ENCODE measurements at places on chromosomes 1 and 21.

GRCh38 chr1:153217744-153218416 is 496 bp downstream of the PRR9 start:
- DNase-seq: no peak

- DNase-seq: no peak
Observed at GRCh38 chr1:4736254-4736653, 81.8 kb downstream of the AJAP1 start.

- DNase-seq: no peak
Observed at GRCh38 chr1:150182247-150182646, 32.5 kb downstream of the PLEKHO1 start.

DNA sequence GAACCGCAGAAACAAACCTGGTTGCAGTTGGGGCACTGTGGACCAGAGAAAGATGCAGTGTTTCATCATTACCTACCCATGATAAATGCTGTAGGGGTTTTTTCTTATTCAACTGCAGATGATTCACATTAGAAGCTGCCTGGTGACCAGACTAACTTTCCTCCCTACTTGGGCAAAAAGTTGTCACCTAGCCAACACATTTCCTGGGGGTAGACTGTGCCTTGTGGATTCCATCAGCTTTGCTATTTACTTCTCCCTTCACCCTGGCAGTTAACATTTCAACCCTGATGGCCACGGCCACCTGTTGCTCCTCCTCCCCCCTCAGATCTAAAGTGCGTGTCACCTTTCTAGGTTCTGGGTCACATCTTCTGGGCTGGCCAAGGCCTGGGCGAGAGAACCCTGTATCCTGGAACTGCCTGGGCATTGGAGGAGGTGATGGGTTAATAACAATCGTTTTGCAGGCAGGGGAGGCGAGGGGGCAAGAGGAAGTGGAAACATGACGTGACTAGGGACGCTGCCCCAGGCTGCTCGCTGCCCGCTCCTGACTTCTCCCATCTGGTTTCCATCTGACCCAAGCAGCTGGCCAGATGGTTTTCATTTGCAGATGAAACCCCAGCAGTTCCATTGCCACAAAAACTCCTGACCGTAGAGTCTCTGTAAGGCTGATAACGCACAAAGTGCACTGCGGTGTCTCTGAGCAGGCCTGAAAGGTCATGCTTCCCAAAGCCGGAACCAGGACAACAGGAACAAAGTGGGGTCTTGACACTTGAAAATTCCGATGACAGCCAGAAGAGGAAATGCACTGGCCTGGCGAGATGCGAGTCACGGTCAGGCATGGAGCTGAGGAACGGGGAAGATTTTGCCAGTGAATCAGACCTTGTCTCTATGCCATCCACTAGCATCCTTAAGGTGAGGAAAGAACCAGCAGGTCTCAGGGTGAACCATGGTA is 36.6 kb downstream of the CAPZB start:
- DNase-seq: no peak

DNA sequence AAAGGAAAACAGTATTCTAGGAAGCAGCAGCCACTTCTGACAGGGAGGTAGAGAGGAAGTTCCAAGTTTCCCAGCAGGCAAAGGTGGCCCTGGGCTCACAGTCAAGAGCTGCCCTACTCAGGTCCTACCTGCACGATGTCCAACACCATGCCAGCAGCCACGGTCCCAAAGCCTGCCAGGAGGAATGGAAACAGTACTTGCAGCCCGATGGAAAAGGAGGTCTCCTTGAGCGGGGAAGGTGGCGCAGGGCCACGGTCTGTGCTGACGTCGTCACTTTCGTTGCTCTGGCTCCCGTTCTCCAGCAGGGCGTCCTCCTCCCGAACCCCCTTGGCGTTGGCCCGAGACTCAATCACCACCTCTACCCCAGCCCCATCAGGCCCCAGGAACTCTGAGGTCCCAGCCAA is 3.1 kb downstream of the SLC41A1 start:
- no peak for DNase-seq

- DNase-seq: no peak
Observed at GRCh38 chr1:22431965-22432364, 19.7 kb upstream of the ZBTB40 start.

- DNase-seq: no peak
Observed at GRCh38 chr1:76147917-76148316, 73.4 kb downstream of the ST6GALNAC3 start.

- DNase-seq: no peak
Observed at GRCh38 chr1:12173631-12174121, 6.9 kb downstream of the TNFRSF1B start.

GRCh38 chr1:246329900-246330299 is 177.2 kb downstream of the SMYD3 start:
- no peak for DNase-seq

DNA sequence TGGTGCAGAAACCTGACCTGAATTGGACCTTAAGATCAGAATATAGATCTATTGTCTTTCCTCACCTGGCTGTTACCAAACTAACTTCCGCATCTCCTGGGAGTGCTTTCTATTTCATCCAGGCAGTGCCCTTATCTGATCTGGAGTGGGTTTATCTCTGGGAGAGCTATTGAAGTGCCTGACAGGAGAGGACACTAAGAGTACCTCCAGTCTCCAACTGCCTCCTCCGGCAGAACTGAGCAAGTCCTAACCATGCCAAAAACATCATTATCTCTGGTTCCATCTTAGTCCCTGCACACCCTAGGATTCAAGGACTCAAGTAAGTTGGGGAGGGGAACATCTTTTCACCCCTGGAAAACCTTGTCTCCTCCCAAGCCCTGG is 12.4 kb upstream of the KCNJ15 start:
- DNase-seq: no peak

GRCh38 chr1:41681331-41682098 is 197.0 kb upstream of the EDN2 start:
- DNase-seq: no peak

- no peak for DNase-seq
Observed at GRCh38 chr1:209356976-209357377, 226.5 kb upstream of the CAMK1G start.

DNA sequence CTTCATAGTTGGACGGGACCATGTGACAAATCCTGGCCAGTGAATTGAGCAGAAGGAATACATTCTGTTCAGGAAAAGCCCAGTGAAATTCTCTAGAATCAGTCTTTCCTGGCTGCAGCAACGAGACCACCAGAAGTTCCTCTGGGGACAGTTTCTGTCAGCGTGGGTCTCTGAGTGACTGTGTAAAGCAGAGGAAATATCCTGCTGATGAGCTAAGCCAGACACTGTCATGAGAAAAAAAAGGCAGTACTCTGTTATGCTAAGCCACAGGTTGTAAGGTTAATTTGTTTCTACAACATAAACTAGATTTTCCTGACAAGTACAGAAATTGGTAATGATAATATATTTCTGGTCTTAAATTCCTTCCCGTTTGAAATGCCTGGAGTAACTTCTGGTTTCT is 664.4 kb downstream of the LMO4 start:
- no peak for DNase-seq

GRCh38 chr21:15319727-15320126 is 254.9 kb upstream of the NRIP1 start:
- DNase-seq: no peak

DNA sequence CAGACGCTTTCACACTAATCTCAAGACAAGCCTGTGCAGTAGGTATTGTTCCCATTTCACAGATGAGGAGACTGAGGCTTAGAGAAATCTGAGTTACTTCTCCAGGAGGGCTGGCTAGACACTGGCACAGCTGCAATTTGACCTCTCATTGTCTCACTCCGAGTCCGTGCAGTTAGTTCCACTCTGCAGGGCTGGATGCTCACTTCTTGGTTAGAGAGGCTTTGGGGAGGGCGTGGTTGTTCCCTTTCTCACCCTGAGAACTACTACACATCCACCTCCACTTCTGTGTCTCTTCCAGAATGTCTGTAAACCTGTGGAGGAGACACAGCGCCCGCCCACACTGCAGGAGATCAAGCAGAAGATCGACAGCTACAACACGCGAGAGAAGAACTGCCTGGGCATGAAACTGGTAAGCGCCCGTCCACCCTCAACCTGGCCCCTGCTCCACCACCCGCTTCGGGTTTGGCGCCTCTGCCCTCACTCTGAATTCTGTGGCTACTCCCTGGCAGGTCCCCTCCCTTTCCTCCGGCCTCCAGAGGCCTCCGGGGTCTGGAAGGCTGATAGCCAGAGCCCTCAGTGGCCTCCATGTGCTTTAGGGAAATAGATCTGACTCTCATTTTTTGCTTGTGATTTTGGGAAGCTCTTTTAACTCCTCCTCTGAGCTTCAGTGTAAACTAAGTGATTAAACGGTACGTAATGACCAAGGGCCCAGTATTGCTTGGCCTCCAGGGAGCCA is 29.1 kb downstream of the EIF2D start:
- DNase-seq: no peak

DNA sequence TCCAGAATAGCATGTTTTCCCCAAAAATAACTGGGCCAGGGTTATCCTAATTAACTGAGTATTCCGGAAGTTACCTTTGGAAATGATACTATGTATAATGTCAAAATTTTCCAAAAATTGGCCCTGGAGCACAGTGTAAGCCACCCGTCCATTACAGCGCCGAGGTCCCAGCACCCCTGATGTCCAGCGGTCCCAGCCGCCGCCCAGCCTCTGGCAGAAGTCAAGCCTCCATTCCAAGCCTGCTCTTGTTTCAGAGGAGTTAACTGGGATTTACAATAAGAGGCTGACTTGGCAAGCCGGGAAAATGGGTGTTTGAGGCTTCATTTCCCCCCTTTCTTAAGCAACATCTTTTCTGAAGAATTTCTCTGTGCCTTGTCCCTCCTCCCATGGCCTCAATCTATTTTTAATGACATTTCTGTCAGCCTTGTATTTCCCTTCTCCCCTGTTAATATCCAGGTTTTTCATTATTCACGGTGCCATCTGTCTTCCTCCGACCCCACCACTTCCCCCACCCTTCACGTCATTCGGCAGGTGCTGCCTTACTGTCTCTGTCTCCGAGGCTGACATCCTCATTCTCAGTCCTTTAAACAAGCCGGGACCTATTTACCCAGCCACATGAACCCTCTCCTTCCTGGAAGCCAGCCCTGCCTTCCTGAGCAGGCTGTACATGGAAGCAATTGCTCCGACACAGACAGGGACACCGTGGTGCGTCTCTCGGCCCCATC is 490.9 kb downstream of the NPHP4 start:
- DNase-seq: no peak

DNA sequence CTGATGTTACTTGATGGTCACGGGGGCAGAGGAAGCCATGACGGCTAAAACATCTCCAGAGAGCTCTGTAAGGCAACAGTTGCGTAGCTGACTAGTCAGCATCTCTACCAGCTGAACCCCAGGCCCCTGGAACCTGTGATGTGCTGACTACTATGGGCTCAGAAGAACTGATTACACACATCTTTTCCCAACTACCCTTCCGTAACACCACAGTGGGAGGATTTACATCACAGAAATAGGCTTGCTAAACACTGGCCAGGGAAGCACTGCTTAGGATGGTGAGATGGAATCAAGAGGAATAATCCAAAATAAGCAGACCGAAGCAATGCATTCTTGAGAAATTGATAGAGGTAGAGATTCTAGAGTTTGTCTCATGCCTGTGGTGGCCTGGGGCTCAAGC is 122.5 kb downstream of the SMYD2 start:
- DNase-seq: no peak

GRCh38 chr1:93007941-93008577 is 46.8 kb upstream of the DIPK1A start:
- DNase-seq: no peak

DNA sequence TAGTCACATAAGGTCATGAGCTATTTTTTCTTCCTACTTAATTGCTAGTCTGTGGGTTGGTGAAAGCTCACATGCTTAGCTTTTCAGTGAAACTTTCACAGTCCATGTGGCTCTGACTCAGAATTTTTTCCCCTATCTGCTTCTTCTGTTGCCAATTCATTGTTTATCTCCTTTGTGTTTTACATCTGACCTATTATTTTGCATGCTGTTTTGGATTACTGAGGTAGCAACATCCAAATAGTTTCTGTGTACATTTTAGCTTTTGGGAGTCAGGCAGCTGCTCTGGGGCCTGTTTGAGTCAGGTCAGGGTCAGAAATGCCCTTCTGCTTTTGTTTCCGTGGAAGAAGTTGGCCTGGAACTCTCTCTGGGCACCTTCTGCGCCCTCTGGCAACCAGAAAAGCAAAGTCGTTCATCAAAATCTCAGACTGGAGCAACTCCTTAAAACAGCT is 40.0 kb downstream of the ROR1 start:
- no peak for DNase-seq

DNA sequence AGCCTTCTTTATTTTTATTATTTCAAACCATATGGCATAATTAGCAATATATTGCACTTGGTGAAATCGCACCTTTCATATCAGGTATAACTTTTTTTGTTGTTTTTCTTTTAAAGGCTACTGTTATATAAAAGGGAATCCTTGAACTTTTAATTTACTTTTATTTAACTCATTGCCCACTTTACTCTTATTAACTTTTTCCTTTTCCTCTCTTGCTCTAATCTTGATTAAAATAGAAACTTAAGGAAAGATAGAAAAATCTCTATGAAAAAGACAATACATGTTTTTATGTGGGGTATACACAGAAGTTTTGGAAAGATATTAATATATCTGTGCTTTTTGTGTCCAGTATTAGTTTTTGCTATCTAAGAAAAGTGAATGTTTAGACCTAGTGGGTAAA is 805.8 kb downstream of the USP25 start:
- no peak for DNase-seq

DNA sequence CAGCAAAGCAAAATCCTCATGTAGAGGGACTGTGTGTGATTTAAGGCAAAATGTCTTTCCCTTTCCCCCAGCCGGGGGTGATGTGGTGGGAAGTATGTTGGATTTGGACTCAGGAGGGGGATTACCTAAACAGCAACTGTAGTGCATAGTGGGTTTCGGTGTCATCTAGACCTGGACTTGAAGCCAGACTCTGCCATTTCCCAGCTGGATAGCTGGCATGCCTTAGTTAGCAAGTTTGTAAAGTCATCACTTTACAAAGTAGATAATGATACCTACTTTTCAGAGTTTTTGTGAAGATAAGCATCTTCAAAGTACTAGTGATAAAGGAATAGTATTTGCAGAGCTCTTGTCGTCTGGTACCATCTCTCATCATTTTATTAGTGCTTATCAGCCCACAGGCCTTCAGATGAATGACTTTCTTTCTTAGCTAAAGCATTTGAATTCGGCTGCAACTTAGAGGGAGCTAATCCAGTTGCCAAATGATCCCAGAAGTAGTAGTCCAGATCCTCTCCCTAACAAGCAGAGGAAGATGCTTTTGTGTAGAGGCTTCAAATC is 56.2 kb upstream of the ROR1 start:
- no peak for DNase-seq

- no peak for DNase-seq
Observed at GRCh38 chr1:224131253-224131652, 17.3 kb downstream of the FBXO28 start.

- no peak for DNase-seq
Observed at GRCh38 chr1:80657707-80658106, 1143.0 kb upstream of the ADGRL2 start.

- DNase-seq: no peak
Observed at GRCh38 chr1:213602796-213603486, 384.8 kb upstream of the PROX1 start.

GRCh38 chr1:208026880-208027438 is 116.0 kb upstream of the CD34 start:
- no peak for DNase-seq
